ENCODE measurements at places on chromosomes 7 and 10. TPM values are rescaled to one million over a fixed set of nuclear protein-coding genes. Genes with fewer than 3 reads are reported as not detected.

AVPI1 gene
- total RNA-seq: 0.65 TPM

DNA sequence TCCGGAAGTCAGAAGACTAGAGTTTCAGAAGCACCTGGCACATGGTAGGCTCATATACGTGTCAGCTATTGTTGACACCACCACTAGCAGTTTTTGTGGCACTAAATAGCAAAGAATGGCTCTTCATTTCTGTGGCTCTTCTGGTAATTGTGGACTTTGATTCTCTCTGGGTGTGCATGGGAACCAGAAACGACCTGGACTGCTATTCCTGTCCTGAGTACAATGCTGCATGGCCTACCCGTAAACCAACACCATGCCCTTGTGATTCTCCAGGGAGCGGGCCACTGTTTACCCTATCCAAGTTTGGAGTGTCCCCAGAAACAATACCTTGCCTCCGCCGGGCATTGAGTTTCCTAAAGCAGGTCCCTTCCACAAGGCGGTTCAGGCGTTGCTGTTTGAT lies 162.9 kb upstream of the AOAH start:
- H3K4me1 ChIP-seq: no peaks in the 10 kb centered on the region
- no peaks in the 10 kb centered on the region for H3K27me3 ChIP-seq
- no peak overlapping the region for H3K4me3 ChIP-seq
- no peak overlapping the region for H3K27ac ChIP-seq

CYP3A4 gene
- total RNA-seq: not detected

- no peak for DNase-seq
- H3K4me1 ChIP-seq: no peaks in the 10 kb centered on the region
- H3K36me3 ChIP-seq: no peaks in the 10 kb centered on the region
- H3K27ac ChIP-seq: no peak overlapping the region
These were observed 14.6 kb upstream of the AQP1 start for GRCh38 chr7:30896783-30897637.

LIPN gene
- total RNA-seq: 5.1 TPM

UNCX gene
- total RNA-seq: not detected

EPHB6 gene
- 104 TPM for total RNA-seq

SLC26A3 gene
- total RNA-seq: not detected

GRCh38 chr10:48439031-48439430 lies 132.6 kb downstream of the MAPK8 start:
- H3K36me3 ChIP-seq: no peaks in the 10 kb centered on the region
- DNase-seq: no peak
- H3K4me3 ChIP-seq: no peak overlapping the region
- no peak overlapping the region for H3K27ac ChIP-seq
- no peaks in the 10 kb centered on the region for H3K27me3 ChIP-seq

GRCh38 chr7:141073173-141073640 lies 657 bp upstream of the TMEM178B start:
- H3K27me3 ChIP-seq: peaks cover 4% of the 10 kb centered on the region
- H3K4me1 ChIP-seq: peaks cover 5% of the 10 kb centered on the region
- no peaks in the 10 kb centered on the region for H3K36me3 ChIP-seq
- H3K27ac ChIP-seq: no peak overlapping the region

DNA sequence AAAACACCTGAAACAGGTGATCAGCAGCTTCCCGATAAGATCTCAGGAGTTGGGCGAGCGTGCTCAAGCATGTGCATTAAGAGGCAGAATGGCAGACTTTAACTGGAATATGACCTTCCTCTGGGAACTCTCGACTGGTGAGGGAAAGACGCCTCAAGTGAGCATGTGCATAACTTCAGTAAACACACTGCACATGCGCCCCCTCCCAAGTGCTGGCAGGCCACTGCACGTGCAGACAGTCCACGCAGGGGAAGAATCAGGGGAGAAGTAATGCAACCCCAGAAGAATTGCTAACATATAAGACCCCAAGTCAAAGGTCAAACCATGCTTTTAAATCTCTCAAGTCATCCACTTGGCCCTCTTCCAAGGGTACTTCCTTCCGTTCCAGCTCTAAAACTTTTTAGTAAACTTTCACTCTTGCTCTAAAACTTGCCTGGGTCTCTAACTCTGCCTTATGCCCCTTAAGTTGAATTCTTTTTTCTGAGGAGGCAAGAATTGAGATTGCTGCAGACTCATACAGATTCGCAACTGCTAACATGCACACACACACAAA lies 541.0 kb downstream of the TNS3 start:
- no peak for DNase-seq
- H3K4me1 ChIP-seq: no peaks in the 10 kb centered on the region
- H3K27ac ChIP-seq: no peak overlapping the region
- no peak overlapping the region for H3K4me3 ChIP-seq

- H3K27me3 ChIP-seq: no peaks in the 10 kb centered on the region
- no peak overlapping the region for H3K27ac ChIP-seq
- no peak overlapping the region for H3K4me3 ChIP-seq
These were observed 10.2 kb downstream of the PLEKHA8 start for GRCh38 chr7:30038196-30038980.

- H3K27ac ChIP-seq: no peak overlapping the region
- H3K27me3 ChIP-seq: no peaks in the 10 kb centered on the region
- H3K36me3 ChIP-seq: no peaks in the 10 kb centered on the region
- H3K4me3 ChIP-seq: no peak overlapping the region
- H3K4me1 ChIP-seq: no peaks in the 10 kb centered on the region
These were observed 205.2 kb upstream of the SVIL start for GRCh38 chr10:29839826-29840515.

DNA sequence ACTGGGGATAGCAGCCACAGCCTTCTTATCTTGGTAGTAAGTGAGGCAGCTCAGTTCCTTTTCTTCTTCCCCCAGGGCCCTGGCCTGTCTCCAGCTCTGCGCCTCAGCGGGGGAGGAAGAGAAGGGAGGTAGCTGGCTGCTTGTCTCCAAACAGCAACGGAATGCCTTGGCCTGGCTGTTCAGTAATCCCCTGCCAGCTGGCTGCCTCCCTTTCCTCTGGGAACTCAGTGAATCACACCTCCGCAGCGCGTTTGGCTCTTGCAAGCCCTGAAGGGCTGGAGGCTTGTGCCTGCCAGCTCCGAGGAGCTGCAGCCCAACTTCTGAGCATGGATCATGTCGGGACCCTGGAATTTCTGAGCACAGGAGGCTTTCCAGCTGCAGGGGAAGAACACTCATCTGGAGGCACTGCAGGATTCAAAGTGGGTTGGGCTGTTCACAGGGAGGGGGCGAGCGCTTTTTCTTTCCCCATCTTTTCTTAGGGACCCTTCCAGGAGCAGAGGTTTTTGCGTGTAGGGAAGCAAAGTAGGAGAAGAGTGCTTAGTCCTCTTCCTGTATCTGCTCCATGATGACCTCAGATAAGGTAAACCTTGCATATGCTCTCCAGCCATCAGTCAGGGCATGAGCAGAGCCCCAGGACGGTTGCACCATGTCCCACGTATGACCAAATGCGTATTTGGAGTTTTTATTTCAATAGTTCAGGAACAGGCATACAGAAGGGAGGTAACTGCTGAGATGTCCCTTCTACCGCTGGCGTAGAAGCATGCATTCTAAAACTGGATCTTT lies 253.2 kb upstream of the INHBA start:
- no peak overlapping the region for H3K27ac ChIP-seq
- DNase-seq: no peak
- no peaks in the 10 kb centered on the region for H3K4me1 ChIP-seq
- no peak overlapping the region for H3K4me3 ChIP-seq
- no peaks in the 10 kb centered on the region for H3K27me3 ChIP-seq

DNA sequence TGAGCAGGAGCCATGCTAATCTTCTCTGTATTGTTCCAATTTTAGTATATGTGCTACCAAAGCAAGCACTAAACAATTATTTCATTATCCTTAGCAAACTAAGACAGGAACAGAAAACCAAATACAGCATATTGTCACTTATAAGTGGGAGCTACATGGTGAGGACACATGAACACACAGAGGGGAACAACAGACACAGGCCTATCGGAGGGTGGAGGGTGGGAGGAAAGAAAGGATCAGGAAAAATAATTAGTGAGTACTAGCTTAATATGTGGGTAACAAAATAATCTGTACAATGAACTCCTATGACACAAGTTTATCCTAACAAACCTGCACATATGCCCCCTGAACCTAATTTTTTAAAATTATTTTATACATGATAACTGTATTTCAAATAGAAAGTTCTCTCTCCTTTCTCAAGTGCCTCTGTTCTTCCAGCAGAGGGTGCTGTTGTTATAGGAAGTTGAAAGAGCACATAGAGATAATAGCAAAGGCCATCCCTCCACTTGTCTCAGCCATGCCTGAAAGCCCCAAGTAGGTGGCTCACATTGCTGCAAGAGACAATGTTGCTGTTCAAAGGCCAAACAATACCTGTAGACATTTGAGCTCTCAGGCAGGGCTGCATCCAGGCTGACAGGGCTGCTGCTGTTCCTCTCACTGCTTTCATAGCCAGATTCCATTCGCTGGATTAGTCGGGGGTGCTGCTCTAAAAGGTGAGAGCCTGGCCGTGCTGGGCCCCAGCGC lies 33.4 kb upstream of the PPP3CB start:
- no peaks in the 10 kb centered on the region for H3K36me3 ChIP-seq
- DNase-seq: no peak
- no peak overlapping the region for H3K27ac ChIP-seq
- no peaks in the 10 kb centered on the region for H3K4me1 ChIP-seq
- H3K4me3 ChIP-seq: no peak overlapping the region

DNA sequence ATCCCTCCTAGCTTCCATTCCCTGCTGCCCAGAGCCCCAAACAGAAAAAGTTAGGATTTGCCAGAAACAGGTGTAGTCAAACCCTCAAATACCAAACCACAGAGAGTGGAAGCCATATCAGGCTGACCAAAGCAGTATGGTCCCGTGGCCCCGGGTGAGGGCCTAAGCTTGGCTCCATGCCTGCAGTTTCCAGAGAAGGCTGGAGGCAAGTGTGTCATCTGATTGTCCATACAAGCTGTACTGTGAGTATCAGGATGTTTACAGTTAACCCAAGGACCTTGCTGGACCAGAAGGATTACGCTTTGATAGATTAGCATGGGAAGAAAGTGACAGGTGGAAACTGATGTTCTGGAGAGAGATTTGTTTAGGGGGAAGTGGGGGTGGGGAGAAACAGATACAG lies 96.3 kb downstream of the PRKAG2 start:
- no peak overlapping the region for H3K4me3 ChIP-seq
- H3K27ac ChIP-seq: no peak overlapping the region
- no peaks in the 10 kb centered on the region for H3K4me1 ChIP-seq
- H3K27me3 ChIP-seq: no peaks in the 10 kb centered on the region

DNA sequence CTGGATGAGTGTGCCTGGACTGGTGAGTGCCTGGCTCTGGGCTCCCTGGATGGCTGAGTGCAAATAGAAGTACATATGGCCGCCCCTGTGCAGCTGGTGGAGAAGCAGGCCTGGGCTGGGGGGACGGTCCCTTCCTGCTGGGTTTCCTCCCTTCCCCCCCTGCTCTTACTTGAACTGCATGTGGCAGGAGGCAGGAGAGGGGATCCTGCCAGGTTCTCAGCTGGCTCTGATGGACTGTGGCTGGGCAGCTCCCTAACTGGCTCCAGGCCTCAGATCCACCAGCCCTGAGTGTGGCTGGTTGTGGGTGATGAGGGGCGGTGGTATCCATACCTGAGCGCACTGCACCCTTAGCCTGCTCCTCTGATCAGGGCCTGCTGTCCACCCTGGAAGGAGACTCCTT lies 26.9 kb downstream of the ADCY1 start:
- H3K27ac ChIP-seq: no peak overlapping the region
- H3K4me1 ChIP-seq: no peaks in the 10 kb centered on the region
- H3K4me3 ChIP-seq: no peak overlapping the region
- DNase-seq: no peak
- no peaks in the 10 kb centered on the region for H3K27me3 ChIP-seq

DNA sequence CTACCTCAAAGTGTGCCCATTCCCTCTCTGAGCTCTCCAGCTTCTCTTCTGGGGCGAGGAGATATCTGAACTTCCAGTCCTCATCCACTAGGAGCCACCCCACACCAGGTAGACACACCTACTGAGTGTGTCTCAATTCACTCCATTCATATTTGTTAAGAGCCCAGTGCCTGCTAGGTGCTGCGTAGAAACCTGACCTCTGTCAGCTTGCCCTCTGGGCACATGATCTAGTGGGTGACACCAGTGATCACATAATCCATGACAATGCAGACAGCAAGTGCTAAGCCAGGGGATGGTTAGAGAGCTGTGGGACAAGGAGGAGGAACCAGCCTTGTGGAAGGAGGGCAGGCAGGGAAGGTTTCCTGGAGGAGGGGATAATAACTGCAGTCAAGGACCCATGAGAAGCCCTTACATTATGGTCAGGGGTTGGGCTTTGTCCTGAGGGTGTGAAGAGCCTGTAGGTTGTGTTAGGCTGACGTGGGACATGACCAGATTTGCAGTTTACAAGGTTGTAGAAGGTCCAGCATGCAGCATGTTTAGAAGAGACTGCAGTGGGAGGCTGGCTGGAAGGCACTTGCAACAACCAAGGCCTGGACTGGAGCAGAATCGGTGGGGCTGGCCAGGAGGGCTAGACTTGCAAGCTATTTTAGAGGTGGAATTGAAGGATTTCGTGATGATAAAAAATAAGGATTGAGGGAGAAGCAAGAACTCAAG lies 81.8 kb downstream of the COL13A1 start:
- no peak overlapping the region for H3K27ac ChIP-seq
- H3K4me1 ChIP-seq: no peaks in the 10 kb centered on the region
- no peaks in the 10 kb centered on the region for H3K27me3 ChIP-seq
- no peaks in the 10 kb centered on the region for H3K36me3 ChIP-seq
- no peak for DNase-seq

DNA sequence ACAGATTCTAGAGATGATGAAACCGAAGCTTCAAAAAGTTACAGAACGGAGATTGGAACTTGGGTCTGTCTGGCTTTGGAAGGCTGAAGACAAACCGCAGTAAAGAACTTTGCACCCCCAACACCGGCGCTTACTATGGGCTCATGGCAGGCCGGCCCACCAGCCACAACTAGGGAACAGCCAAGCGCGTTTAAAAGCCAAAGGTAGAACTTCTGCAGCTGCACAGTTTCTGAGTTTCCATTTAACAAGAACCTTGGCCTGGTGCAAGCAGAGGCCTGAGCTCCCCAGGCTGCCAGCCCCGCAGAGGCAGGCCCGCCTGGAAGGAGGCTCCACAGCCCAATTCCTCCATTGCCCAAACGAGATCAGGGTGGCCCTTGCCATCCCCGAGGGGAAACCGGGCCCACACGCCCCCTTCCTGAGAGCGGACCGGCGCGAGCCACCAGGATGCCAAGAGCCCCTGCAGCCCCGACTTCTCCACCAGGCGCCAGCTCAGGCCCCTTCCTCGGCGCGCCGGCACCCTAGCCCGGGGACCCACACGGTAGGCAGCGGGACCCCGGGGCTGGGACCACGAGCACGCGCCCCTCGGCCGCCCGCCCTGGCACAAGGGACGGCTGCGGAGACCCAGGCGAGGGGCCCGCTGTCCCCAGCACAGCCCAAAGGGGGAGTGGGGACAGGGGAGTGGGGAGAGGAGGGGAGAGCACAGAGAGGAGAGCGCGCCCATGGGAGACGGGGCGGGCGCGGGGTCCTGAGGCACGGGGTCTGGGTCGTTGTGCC lies 566 bp downstream of the MAD1L1 start:
- peak; percentile 18 for DNase-seq

GRCh38 chr10:84805149-84805548 lies 476.8 kb downstream of the CCSER2 start:
- no peak overlapping the region for H3K27ac ChIP-seq
- no peak overlapping the region for H3K4me3 ChIP-seq

GTPBP10 gene
- total RNA-seq: 24.4 TPM

GRCh38 chr7:149624006-149624405 lies 126.4 kb upstream of the ZNF746 start:
- peak; percentile 48 for DNase-seq
- peaks cover 23% of the 10 kb centered on the region for H3K36me3 ChIP-seq
- peaks cover 37% of the 10 kb centered on the region for H3K4me1 ChIP-seq
- H3K27ac ChIP-seq: peak overlapping the region; percentile 80
- H3K27me3 ChIP-seq: no peaks in the 10 kb centered on the region
- H3K4me3 ChIP-seq: peak overlapping the region; percentile 88

Measured in naive thymus-derived CD4-positive, alpha-beta T cell (primary cell).